ENCODE measurements at places on chromosomes 16 and 17. TPM values are rescaled to one million over a fixed set of nuclear protein-coding genes. Genes with fewer than 3 reads are reported as not detected.
A peak's percentile ranks its signal among the peaks of the same experiment; 100 is the strongest.

DNA sequence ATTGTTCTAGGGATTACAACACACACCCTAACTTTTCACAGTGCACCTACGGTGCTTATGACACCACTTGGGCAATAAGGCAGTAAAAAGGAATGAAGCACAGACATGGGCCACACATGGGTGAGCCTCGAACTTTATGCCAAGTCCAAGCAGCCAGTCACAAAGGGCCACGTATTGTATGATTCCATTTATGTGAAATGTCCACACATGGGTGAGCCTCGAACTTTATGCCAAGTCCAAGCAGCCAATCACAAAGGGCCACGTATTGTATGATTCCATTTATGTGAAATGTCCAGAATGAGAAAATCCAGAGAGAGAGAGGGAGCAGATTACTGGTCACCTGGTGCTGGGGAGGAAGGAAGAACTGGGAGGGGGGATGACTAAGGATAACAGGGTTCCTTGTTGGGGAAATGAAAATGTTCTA lies 22.2 kb downstream of the RMI2 start:
- no peak for DNase-seq
- no peaks in the 10 kb centered on the region for H3K36me3 ChIP-seq
- H3K4me3 ChIP-seq: no peak overlapping the region
- no peak overlapping the region for H3K27ac ChIP-seq
- no peaks in the 10 kb centered on the region for H3K4me1 ChIP-seq

DNA sequence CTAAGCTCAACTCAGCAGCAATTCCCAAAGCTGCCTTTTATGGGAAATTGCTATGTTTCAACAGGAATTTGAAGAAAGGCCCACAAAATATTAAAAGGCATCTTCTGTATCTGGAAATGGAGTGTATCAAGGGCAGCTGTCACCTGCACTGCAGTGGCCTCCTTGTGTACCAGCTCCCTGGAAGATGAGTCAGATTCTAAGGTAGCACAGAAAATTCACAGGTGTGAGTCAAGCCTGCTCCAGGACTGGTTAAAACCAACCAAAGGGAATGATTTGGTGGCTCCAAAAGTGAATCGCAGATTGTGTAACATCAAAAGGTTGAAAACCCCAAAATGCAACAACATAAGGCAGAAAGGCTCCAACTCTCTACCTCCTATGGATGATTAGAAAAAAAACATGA lies 296.4 kb downstream of the GRIN2A start:
- DNase-seq: no peak
- H3K27ac ChIP-seq: no peak overlapping the region
- H3K27me3 ChIP-seq: no peaks in the 10 kb centered on the region
- no peaks in the 10 kb centered on the region for H3K36me3 ChIP-seq

DNA sequence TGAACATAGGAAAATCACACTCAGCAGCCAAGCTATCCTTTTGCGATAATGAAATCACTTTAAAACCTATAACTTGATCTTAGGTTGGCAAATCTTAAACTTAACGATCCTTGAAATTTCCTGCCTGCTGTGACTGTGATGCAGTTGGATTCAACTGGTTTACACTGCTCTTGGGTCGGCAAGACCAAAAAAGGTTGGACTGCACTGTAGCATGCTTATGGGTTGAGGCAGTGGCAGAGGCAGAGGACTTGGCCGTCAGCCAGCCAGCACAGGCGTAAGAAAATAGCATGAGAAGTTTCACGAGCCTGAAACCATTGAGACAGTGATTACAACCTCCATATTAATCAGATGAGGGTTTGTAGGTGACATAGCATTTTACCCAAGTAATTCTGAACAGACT lies 21.4 kb downstream of the WSB1 start:
- H3K4me3 ChIP-seq: no peak overlapping the region
- no peaks in the 10 kb centered on the region for H3K4me1 ChIP-seq
- H3K27ac ChIP-seq: peak overlapping the region; percentile 70
- peak; percentile 84 for DNase-seq

GRCh38 chr17:50798424-50799288 lies 31.3 kb upstream of the ANKRD40CL start:
- no peak overlapping the region for H3K27ac ChIP-seq
- no peaks in the 10 kb centered on the region for H3K4me1 ChIP-seq
- H3K36me3 ChIP-seq: no peaks in the 10 kb centered on the region
- H3K27me3 ChIP-seq: no peaks in the 10 kb centered on the region
- no peak overlapping the region for H3K4me3 ChIP-seq
- DNase-seq: no peak

- DNase-seq: no peak
- H3K4me1 ChIP-seq: no peaks in the 10 kb centered on the region
- no peaks in the 10 kb centered on the region for H3K27me3 ChIP-seq
- no peak overlapping the region for H3K27ac ChIP-seq
- H3K4me3 ChIP-seq: no peak overlapping the region
- no peaks in the 10 kb centered on the region for H3K36me3 ChIP-seq
These were observed 2.1 kb upstream of the FAM83G start for GRCh38 chr17:19006698-19007097.

DNA sequence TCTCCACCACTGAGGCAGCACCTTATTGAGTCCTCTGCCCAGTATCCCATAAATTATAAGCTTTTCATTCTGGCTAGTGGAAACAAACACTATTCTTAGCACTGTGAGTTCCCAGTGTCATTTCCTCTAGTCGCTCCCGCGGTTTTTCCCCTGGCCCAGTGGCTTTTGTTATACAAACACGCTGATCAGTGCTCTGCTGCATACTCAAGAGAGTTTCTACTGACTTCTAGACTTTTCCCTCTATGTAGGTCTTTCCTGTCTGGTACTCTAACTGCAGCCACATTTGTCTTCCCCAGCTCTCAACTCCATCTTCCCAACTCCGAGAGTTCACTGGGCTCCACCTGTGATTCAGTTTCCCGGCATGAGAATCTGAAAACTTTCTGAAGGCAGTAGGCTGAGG lies 556.6 kb upstream of the SALL1 start:
- no peaks in the 10 kb centered on the region for H3K4me1 ChIP-seq
- H3K27me3 ChIP-seq: no peaks in the 10 kb centered on the region
- H3K4me3 ChIP-seq: no peak overlapping the region
- no peak for DNase-seq
- no peaks in the 10 kb centered on the region for H3K36me3 ChIP-seq

DNA sequence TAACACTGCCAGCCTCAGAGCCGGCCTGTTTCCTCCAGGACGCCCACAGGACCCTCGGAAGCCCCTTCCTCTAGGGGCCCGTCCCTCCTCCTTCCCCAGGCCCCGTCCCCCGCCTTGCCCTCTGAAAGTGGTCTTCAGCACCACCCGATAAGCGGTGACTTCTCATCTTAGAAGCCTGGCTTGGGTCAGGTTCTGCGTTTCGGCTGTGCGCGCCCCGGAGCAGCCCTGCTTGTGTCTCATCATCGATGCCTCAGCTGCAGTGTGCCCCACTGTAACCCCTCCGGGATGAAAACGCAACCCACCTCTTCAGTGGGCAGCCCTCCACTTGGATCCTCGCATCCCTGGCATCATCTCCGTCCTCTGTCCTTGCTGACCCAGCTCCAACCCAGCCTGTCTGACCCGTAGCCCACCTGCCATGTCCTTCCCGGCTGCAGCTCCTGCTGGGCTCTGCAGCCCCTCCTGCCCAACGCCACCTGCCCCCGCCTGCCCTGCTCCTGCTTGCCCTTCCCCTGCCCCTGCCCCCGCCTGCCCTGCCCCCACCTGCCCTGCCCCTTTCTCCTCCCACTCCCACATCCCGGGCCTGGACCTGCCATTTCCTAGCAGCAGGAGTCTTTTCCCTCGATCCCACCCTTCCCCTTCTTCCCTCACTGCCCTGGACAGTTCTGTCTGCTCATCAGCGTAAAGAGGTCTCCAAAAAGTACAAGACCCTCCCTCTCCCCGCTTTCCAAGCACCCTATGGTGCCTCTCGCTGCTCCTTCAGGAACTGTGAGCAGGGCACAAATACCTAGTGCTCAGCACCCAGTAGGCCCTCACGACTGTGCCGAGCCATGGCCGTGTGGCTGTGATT lies 112.5 kb upstream of the CHMP6 start:
- H3K36me3 ChIP-seq: no peaks in the 10 kb centered on the region
- no peak for DNase-seq
- no peak overlapping the region for H3K4me3 ChIP-seq
- no peaks in the 10 kb centered on the region for H3K27me3 ChIP-seq

GRCh38 chr17:41717408-41718286 lies 5.5 kb downstream of the GAST start:
- no peaks in the 10 kb centered on the region for H3K4me1 ChIP-seq
- H3K36me3 ChIP-seq: no peaks in the 10 kb centered on the region
- no peak overlapping the region for H3K27ac ChIP-seq
- no peaks in the 10 kb centered on the region for H3K27me3 ChIP-seq
- DNase-seq: no peak

DNA sequence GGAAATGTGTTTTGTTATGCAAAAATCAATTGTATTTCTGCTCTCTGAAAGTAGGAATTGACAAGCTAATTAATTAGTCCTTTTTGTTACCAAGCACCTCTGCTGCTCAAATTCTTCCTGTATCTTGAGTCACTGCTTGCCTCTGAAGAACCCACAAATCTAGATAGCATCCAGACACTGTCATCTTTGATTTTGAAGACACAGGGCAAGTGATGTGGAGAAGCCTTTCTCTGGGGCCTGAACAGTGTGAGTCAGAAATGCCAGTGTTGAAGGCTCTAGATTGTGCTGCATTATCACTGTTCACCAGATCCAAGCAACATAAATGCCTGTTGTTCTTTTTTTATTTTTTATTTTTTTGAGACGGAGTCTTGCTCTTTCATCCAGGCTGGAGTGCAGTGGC lies 10.9 kb upstream of the ST6GALNAC1 start:
- H3K36me3 ChIP-seq: no peaks in the 10 kb centered on the region
- H3K4me3 ChIP-seq: no peak overlapping the region
- H3K4me1 ChIP-seq: no peaks in the 10 kb centered on the region

DNA sequence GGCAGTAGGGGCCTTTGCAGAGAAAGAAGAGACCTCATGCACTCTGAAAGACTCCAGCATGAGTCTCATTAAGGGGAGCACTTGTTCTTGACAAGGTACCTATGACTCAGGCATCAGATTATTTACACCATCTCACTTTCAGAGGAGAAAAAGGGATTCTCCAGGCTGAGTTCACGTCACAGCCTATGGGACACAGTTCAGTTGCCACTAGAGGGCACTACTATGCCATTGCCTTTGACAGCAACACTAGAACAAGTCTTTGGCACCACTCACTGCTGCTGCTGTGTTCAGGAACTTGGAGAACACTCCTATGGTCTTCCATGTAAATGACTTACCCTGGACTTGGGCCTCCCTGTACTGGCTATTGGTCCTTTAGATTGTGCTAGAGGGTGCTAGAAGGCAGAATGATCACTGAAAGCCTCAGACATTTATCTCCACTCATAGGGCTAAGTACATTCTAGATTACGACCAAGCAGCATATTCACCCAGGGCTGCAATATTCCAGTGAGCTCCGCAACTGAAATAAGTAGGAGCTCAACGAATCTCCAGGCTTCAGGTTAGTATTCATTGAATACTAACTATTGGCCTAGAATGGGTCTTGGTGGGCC lies 225.1 kb upstream of the CA10 start:
- no peak overlapping the region for H3K4me3 ChIP-seq
- H3K4me1 ChIP-seq: no peaks in the 10 kb centered on the region
- H3K27ac ChIP-seq: no peak overlapping the region
- no peaks in the 10 kb centered on the region for H3K36me3 ChIP-seq

- no peak for DNase-seq
- no peak overlapping the region for H3K4me3 ChIP-seq
- no peak overlapping the region for H3K27ac ChIP-seq
- H3K27me3 ChIP-seq: no peaks in the 10 kb centered on the region
- H3K4me1 ChIP-seq: no peaks in the 10 kb centered on the region
These were observed 418.0 kb upstream of the PSMD7 start for GRCh38 chr16:73878611-73879010.

DNA sequence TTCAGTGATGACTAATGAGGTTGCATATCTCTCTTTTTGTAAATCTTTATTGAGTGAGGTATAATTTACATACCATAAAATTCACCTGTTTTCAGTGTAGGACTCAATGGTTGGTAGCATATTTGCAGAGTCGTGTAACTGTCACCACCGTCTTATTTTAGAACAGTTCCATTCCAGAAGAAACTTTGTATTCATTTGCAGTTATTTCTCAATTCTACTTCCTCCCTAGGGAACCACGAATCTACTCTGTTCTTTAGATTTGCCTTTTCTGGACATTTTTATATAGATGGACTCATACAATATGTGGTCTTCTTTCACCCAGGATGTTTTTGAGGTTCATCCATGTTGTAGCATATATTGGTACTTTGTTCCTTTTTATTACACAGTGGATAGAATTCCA lies 3.7 kb downstream of the FTO start:
- no peaks in the 10 kb centered on the region for H3K4me1 ChIP-seq
- H3K27me3 ChIP-seq: no peaks in the 10 kb centered on the region
- no peak for DNase-seq
- no peak overlapping the region for H3K27ac ChIP-seq

DNA sequence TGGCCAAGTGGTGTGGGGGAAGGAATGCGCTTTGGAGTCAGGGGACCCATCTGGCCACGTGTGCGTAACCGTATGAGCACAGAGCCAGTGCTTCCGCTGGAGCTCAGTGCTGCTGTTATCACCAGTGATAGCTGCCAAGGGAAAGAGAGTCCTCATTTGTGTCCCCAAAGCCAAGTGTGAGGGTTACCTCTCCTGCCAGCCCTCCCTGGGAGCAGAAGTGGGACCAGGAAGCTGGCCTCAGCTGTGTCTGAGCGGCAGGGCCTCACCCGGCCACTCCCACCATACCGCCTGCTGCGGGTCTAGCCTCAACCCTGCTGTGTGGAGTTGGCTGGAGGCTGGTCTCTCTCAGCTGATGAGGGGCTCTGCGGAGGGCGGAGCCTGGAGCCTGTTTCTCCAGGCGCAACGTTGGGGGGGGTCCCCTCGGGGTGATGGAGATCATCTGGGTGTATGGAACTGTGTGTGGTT lies 44.5 kb downstream of the MEAK7 start:
- DNase-seq: no peak
- H3K4me1 ChIP-seq: no peaks in the 10 kb centered on the region
- no peaks in the 10 kb centered on the region for H3K36me3 ChIP-seq
- H3K4me3 ChIP-seq: no peak overlapping the region
- no peaks in the 10 kb centered on the region for H3K27me3 ChIP-seq

DNA sequence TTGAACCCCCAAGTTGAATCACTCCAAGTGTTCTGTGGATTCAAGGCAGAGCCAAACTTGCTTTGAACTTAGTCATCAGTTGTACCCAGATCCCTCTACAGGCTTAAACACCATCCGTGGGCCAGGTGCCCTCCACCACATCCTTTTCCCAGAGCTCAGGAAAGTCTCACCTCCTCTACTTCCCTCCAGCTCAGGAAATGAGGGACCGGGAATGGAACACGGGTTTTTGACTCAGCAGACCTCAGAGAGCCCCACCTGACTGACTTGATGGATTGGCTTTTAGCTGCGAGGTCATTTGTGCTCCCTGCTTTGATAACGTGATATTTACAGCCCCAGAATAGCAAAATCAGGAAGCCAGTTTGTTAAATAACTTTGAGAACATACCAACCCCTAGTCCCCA lies 20.1 kb downstream of the GID4 start:
- H3K4me1 ChIP-seq: no peaks in the 10 kb centered on the region
- no peak for DNase-seq
- no peak overlapping the region for H3K4me3 ChIP-seq
- no peaks in the 10 kb centered on the region for H3K36me3 ChIP-seq
- H3K27ac ChIP-seq: no peak overlapping the region

Gene PPY
- not detected for total RNA-seq

Gene MEIOC
- total RNA-seq: 0.28 TPM

Gene SLC16A5
- total RNA-seq: 17.5 TPM

Gene CCL16
- not detected for total RNA-seq

Gene ADAM11
- total RNA-seq: 1.2 TPM

Gene RANGRF
- total RNA-seq: 24.4 TPM

Gene CNGB1
- not detected for total RNA-seq

Gene TBC1D3D
- 2.0 TPM for total RNA-seq

Gene RND2
- total RNA-seq: 14.0 TPM

Gene P2RX5
- 8.2 TPM for total RNA-seq

Measured in uterus (tissue), 4 donors.